ENCODE measurements at places on chromosomes 12 and 14.

DNA sequence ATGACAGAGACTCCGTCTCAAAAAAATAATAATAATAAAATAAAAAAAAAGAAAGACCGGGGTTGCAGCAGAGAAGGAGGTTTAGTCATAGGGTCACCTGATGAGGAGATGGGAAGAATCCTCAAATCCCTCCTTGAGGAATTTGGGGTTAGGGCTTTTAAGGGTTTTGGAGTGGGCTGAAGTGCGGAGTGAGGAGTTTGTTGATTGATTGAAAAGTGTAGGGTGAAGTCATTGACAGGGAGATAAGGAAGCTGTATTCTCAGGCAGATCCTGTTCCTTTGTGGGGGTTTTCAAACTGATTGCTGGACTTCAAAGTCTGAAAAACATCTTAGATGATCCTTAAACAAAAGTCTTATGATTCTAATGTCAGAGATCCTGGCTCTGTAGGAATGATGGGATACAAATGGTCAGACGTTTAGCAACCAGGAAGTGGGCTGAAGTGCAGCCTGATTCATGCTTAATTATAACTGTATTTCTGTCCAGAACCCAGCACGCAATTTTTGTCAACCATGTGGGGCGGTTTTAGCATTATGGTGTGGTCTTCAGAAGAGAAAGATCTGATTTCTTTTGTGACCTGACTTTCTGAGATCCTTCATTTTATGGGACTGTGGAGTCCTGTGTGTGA, 16.0 kb downstream of the FNTB start:
- no peak for DNase-seq

DNA sequence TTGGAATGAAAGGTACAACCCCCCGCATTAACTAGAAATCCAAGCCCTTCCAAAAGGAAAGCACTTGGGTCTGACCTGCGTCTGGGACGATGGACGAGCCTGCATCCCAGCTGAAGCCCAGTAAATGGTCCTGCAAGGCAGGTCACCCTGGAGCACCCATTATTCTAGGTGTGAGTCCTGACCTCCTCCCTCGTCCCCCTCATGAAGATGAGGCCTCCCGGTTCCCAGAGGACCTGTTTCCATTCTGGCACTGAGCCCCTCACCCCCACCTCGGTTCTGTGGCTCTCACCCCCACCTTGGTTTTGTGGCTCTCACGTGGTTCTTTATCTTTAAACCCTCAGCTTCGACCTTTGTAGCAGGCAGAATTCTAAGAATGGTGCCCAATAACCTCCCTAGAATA, 7.3 kb downstream of the IFI27 start:
- DNase-seq = no peak

DNA sequence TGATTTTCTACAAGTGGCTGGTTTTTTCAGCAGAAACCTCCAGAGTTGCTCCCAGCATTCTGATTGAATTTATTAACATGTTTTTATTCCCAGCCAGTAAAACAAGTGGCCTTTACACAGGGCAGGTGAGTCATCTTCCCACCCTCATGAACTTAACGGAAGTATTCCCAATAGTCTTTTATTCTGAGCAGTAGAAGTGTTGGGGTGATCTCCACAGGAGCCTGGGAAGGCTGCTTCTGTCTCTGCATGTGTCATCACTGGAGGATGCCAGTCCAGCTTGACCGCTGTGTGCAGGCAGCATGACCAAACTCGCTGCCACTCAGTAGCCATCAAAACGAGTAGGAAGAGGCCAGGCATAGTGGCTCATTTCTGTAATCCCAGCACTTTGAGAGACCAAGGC, 13.4 kb upstream of the DNAH10 start:
- no peak for DNase-seq

- DNase-seq = no peak
These were observed 119.2 kb downstream of the TMTC2 start for GRCh38 chr12:82805812-82806497.

DNA sequence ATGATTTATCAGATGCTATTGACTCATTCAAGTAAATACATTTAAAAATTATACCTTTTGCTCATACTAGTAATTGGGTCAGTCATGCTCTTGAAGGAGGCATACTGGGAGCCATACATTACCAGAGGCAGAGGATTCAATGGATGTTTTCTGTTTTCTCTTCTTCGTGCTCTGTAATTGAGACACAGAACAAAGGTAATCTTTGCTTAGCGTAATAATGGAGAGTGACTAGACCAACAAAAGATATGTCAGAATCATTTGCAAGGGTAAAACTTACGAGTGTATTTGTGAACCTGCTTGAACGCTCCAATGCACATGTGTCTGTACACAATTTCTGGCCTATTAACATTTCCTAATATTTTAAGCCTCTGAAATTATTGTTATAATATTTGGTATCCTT, 296.4 kb downstream of the FOXG1 start:
- no peak for DNase-seq

GRCh38 chr12:100995771-100996170, 201.2 kb downstream of the ANO4 start:
- DNase-seq = no peak

DNA sequence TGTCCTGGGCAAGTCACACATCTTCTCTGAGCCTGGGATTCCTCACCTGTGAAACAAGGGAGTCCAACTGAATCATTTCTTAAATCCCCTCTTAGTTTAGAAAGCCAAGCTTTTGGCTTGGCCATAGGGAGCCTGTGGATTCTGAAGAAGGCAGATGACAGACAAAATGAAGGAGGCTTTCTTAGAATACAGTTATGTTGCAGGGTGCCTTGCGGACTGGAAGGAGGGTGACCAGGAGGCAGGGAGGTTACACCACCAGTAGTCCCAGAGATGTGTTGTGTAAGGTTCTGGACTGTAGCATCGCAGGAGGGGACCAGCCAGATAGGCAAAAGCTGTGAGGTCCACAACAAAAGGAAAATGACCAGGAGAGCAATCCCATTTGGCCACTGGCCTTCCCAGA, 8.2 kb upstream of the ACVR1B start:
- DNase-seq = no peak

GRCh38 chr14:69715725-69716477, 51.0 kb upstream of the SRSF5 start:
- DNase-seq = no peak

DNA sequence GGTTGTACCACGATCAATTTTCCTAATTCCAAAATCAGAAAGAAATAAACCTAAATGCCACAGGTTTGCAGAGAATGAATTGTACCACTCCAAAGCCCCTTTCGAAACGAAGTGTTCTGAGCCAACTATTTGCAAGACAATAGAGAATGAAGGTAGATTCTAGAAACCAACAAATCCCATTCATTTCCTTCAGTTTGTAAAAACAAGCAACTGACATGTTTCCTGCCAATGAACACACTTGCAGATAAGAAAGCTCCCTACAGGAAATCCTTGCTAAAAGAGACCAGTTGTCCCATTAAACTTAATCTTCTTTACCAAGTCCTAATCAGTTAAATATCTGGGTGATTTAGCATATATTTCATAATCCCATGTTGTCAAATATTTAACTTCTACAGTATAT, 198.4 kb upstream of the FOXN3 start:
- DNase-seq = no peak

DNA sequence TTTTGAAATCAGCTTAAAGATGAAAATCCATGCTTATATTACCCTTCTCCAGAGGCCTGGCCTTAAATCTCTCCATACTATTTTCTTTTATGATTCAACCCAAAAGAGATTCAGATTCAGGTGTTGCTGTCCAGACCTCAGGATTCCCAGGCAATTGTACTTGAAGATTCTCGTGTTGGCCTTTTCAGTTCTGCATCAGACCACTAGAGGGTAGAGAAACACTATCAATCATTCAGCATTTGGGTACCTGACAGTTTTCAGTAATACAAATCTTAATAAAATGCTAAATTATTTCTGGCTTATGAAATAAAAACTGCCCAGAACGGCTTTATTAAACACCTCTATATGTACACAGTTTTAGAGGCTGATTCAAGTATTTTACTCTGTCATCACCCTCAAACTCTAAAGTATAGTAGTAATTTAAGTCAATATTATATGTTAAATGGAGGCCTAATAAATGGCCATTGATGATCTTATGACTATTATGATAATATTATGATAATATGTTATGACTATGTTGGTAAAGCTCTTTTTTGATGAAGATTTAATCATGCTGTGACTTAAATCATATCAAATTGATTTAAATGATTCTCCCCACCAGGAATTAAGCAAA, 301.1 kb downstream of the DUSP6 start:
- no peak for DNase-seq

GRCh38 chr12:73159954-73160353, 887.8 kb downstream of the TRHDE start:
- DNase-seq = no peak

GRCh38 chr14:77707355-77707723, 484 bp downstream of the ALKBH1 start:
- DNase-seq = peak; percentile 2

DNA sequence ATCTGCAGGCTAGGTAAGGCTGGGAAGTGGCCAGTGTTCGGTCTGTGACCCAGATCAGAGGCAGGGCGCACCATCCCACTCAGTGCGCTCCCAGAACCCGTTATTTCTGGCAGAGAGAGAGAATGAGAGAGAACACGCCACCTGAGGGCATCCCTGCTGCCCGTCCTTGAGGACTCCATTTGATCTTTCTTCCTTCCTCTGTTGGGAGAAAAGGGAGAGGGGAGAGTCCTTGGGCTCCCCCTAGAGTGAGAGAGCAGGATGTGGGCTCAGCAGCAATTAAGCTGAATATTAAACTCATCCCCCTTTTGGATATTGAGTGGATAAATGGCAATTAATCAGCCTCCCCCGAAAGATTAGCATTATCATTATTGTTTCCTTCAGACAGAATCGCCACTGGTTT, 70.6 kb downstream of the IFT43 start:
- DNase-seq = no peak

DNA sequence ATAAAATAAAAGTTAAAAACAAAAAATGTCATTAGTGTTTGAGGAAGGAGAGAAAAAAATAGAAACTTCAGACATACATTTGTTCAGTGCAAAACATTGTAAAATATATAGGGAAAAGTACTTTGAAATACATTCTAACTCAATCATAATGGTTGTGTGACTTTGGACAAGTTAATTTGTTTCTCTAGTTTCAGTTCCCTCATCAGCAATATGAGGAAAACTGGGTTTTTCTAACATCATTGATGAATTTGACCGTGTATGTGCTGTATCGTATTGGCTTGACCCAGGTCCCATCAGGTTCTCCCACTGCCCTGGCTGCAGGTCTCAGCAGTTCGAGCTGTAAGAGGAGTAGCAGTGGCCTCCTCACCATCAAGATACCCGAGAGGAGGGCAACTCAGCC, 173.9 kb upstream of the ATF7IP start:
- no peak for DNase-seq

DNA sequence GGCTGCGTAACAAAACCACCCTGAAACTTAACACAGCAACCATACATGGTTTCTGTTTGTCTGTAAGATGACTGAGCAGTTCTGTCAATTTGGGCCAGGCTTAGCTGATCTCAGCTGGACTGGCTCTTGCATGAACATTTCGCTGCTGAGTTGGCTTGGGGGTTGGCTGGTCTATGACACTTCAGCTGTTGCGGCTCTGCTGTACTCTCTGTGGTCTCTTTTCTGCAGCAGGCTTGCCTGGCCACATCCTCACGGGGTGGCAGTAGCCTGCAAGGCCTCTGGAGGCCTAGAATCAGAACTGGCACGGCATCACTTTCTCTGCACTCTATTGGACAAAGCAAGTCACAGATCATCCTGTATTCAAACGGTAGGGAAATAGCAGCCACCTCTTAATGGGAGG, 216.2 kb downstream of the BCL11B start:
- DNase-seq = no peak

- no peak for DNase-seq
These were observed 242.5 kb upstream of the ARHGAP5 start for GRCh38 chr14:31834616-31835015.

- no peak for DNase-seq
These were observed 54.5 kb upstream of the VASH1 start for GRCh38 chr14:76706811-76707210.

- no peak for DNase-seq
These were observed 45.9 kb upstream of the PLEKHG7 start for GRCh38 chr12:92656911-92657310.

DNA sequence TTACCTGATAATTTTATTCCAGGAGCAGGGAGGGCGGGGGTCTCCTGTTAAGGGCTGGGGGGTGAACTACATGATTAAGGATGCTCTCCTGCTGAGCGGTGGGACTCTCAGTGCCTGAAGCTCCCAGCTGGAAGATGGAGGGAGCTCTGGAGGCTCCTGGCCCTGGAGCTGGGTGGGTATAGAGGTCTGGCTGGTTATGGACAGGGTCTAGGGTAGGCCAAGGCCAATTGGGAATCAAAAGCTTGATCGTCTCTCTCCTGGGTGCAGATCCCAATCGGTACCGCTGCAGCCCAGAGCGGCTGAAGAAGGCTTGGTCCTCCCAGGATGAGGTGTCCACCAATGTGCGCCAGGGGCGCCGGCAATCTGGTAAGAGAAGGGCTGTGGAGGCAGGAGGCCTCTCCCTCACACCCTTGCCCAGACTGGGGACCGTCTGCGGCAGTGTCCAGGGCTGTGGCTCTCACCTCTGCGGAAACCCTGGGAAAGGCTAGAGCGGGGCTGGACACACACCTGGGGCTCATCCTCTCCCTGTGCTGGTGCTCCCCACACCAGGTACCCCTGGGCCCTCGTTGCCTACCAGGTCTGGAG, 28.4 kb downstream of the PLEKHG3 start:
- DNase-seq = no peak

GRCh38 chr12:5172886-5173285, 129.2 kb downstream of the KCNA5 start:
- no peak for DNase-seq

DNA sequence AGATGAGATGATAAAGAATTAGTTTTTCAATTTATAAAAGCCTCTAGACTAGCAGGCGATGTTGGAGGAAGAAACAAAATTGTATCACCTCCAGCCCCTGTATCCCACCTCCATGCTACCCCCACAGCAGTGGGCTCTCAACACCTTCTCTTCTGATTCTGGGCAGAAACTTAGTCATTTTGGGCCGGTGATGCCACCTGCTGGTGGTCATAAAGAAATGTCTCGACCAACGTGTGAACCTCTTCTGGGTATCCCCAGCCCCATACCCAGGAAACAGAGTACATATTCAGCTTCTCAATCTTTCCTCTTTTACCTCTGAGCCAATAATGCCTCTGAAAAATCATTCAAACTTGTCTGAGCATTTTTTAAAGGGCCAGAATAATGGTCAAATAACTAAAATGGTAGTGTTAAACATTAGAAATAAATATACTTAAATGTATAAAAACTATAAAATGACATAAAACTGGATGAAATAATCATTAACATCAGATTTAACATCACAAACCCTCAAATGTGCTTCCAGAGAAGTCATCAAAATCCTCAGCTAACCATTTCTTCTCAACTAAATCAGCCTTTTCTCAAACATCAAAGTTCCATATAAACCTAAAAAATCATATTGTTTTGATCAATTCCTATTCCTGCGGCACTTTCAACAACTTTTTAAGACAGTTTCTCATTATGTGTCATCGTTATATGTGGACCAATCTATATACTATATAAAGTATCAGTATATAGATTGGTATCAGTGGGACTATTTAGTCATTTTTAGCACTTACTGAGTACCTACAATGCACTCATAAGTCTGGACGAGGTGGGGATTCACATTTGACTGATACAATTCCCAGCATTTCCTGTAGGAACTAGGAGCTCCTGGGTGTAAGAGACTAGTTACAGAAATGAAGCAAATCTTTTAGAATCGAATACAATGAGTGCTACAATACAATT, 69.4 kb downstream of the ATXN2 start:
- peak; percentile 35 for DNase-seq

GRCh38 chr14:73794146-73794545, 57.5 kb upstream of the PTGR2 start:
- DNase-seq = no peak

Measured in activated CD4-positive, alpha-beta T cell treated with anti-CD3 and anti-CD28 coated beads for 24 hours (primary cell).